NCI-H1694 treated with DMSO at 0.1 percent for 48 hours (cell line): ENCODE measurements at places on chromosomes 3 and 15.

DNA sequence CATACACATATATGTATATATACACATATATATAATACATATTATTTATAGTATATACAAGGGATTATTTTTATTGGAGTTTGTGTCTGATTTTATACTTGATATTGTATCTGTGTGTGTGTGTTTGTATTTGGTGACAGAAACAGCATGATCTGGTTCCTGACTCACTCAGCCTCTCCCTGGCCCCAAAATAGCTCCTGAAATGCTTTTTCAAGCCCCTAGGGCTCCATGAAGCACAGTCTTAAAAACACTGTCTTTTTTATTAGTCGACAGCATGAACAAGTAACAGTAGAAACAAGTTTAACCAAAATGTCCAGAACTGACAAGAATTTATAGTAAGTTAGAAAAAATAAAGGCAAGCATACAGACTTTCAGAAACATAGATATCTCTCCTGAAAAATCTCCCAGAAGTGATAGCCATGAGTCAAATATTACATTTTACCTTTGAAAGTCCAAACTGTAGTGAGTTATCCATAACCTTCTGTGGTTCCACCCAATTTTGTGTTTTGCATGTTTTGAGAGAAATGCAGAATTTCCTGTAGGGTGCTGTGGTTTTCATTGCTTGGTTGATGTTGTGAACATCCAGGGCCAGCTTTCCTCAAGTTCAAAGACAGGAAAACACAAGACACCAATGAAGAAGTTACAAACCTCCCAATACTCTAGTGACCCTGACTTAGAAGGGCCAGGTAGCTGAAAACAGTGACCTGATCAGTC lies 98.5 kb upstream of the CCDC80 start:
- no peak for DNase-seq

DNA sequence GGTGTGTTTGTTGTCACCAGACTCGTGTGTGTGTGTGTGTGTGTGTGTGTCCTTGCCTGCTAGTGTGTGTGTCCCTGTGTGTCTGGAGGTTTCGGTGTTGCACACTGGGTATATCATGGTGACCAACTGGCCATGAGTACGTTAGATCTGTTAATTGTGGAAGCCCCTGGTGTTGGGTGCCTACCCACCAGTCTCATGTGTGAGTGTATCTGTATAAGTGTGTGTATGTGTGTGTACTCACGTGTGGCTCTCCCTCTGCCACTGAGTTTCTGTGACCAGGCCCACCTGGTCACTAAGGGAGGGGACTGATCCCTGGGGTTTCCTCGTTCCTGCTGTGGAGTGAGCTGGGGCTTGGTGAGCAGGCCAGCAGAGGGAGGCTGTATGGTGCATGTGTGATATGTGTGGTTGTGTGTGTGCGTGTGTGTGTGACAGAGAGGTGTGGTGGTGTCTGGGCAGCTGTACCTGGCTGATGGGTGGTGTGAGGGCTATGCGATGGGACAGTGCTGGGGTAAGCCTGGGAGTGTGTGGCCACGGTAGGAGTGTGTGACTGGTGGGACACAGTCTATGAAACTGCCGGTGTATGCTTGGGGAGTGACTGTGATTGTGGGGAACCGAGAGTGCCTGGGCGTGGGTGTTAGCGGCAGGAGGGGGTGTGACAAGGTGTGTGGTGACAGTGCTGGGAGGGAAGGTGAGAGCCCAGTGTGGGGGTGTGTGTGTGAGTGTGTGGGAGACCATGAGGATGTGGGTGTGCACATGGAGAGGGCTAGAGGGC lies 1.8 kb downstream of the PRKCD start:
- DNase-seq = no peak

GRCh38 chr15:83318861-83319415 lies 34.5 kb upstream of the BNC1 start:
- DNase-seq = no peak

DNA sequence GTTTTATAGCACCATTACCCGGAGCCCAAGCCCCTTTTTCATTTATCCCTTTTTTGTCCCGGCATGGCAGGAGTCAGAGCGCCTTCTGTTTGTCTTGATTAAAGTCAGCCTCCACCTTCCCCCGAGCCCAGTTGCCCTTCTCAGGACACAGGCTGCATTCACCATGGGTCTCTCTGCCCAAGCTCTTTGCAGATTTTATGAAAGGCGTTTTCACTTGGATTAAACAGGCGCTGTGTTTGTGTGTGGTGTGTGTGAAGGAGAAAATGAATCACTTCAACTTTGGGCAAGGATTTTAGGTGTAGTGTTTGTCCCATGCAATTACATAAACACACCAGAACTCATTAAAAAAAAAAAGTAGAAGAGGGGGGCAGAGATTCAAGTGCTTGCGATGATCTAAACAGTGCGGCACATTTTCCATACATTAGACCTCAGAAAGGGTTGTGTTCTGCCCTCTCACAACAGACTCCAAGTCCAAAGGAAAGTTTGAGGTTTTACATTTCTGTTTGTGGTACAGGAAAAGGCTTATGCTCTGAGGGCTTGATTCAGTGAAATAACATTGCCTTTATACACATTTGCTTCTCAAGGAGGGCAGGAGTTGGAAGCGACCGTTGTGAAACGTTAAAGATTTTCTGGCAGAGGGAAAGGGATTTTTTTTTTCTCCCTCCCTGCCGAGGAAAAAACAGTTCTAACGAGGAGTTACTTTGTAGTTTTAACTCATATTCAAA lies 14.5 kb upstream of the IL16 start:
- no peak for DNase-seq

GRCh38 chr3:154690413-154690812 lies 260.4 kb upstream of the GPR149 start:
- DNase-seq = no peak

DNA sequence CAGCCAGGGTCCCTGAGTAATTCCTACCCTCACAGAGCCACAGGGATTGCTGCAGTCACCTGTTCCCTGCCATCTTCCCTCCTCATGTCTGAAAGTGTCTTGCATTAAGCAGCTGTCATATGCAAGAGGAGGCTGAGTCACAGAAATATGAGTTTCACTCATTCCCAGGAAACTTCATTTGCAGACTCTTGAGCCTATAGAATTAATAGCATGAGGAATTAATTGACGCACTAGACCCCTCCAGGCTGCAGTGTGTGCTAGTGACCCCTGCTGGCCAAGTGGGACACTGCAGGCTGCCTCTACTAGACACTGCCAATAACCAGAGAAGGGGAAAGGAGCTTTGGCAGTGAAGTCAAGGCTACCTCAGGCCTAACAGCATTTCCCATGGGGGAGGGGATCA lies 50.6 kb upstream of the SLC6A1 start:
- no peak for DNase-seq

DNA sequence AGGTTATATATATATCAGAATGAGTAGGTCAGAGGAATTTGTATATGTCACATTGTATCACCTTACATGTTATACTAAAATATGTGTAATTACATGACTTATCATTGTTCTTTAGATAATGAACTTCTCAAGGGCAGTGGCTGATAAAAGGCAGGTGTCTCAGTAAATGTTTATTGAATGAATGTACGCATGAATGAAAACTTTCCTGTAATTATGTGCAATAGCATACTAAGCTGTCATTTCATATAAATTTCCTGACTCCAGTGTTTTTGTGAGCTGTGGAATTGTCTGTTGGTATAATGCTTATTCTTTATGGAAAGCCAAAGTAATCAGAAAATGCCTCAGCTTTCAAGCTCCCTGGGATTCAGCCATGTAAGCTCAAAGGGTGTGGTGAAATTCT lies 4.2 kb downstream of the TBC1D23 start:
- DNase-seq = no peak

DNA sequence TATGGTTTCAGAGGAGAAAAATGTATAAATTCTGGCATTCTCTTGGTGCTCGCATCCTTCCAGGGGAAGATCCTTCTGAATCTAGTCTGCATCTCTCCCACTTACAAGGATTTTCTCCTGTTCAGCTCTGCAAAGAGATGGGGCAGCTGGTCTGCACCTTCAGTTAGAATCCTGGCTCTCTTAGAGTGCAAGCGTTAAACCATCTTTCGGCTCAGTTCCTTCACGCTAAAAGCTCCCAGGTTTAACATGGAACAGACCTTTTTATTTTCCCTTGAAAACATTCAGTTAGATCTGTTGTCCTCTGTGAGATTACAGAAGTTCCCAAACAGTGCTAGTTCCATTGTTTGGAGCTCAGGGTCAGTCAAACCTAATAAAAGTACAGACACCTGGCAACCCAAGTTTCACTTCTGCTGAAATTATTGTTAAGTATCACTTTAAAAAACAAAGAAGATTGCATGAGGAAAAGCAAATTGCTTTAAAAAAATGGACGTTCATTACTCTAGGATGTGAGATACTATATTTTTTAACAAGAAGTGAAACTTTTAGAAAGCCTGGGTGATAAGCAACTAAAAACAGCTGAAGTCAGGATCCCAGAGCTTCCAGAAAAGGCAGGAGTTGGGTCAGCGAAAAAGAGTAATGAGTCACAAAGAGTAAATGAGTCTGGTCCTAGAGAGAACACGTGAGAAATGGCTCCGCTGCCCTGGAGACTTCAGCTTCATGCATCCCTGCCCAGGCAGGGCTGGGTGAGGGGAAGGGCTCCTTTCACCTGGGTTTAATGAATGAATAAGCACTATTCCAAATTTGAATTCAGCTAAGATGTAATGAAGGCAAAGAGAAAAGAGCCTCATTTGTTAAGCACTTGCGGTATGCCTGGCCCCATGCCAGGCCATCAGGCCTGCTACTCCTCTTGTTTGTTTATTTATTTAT lies 63.3 kb downstream of the ABTB1 start:
- no peak for DNase-seq

DNA sequence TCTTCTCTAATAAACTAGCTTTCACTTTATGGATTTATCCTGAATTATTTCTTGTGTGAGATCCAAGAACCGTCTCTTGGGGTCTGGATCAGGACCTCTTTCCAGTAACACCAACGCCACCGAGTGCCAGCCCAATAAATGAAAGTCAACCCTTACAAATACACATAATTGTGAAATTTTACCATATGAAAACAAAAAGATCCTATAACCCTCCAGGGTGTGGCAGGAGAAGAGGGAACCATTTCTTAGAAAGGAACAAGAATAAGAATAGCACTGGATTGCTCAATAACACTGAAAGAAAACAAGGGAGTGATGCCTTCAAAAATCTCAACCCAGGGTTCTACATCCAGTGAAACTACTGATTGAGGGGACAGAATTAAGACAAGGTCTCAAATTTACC lies 51.6 kb upstream of the ACKR4 start:
- no peak for DNase-seq

- no peak for DNase-seq
Measured at GRCh38 chr3:112448939-112449338, 50.3 kb downstream of the BTLA start.

DNA sequence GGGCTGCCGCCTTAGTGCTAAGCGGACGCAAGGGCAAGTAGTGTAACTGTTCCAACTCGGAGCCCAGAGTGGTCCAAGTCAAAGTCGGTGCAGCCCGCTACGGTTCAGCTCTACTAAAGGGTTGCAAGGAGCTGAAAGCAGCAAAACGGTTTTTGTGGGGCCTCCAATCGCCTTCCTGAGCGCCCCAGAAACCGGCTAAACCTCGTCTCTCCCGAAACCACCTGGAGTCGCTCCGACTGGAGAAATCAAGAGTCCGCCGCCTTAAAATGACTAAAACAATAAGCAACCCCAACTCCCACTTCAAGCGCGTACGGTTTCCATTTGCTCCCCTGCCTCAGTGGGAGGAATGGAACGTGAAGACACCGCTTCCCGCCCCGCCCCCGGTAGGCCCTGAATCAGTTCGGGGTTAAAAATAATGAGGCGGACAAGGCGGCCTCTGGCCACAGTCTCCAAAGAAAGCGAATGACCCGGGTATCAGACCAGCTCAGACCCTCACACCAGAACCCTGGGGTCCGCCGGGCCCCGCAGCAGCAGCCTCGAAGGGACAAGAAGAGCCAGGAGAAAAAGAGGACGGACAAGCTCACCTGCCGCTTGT lies 401 bp downstream of the SEC11A start:
- no peak for DNase-seq

DNA sequence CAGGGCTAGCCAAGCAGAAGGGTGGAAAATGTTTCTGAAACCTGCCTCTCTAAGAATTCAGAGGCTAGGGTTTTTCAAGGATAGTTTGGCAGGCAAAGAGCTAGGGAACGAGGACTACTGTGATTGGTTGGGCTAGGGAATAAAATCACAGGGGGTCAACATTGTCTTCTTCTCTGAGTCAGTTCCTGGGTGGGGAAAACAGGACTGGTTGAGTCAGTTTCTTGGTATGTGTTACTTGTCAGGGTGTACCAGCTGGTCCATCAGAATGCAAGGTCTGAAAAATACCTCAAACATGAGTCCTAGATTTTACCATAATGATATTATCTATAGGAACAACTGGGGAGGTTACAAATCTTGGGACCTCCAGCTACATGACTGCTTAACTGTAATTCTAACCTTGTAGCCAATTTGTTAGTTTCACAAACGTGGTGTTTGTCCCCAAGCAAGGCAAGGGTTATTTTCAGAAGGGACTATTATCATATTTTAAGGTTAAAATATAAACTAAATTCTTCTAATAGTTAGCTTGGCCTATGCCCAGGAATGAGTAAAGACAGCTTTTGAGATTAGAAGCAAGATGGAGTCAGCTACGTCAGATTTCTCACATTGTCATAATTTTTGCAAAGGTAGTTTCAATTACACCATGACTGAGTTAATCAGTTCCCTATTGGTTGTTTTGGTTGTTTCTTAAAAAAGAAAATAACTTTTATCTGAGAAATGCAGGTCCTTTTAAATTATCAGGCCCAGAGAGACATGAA lies 231.5 kb downstream of the ALCAM start:
- DNase-seq = no peak

DNA sequence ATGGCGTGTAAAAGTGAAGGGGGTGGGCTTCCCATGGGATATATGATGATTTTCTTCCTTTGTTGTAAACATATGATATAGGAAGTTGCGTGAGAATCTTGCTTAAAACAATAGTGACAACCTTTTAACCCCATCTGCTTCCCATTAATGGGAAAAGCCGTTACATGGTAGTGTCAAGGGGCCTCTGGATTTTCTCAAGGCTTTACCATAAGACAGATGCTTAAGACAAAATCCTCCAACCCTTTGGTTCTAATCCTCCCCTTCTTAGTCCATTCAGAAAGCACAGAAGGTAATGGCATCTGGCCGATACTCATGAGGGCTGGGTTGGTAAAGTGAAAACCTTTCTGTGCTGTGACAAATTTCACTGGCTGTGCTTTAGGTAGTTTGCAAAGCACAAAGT lies 25.0 kb downstream of the DPH3 start:
- DNase-seq = no peak

GRCh38 chr3:151327571-151328198 lies 1.7 kb downstream of the P2RY13 start:
- DNase-seq = peak; percentile 21

GRCh38 chr15:32747921-32748342 lies 30.1 kb downstream of the GREM1 start:
- no peak for DNase-seq

- DNase-seq = no peak
Measured at GRCh38 chr3:186073641-186074040, 35.2 kb downstream of the ETV5 start.

- no peak for DNase-seq
Measured at GRCh38 chr3:187064210-187065115, 74.8 kb downstream of the RPL39L start.

DNA sequence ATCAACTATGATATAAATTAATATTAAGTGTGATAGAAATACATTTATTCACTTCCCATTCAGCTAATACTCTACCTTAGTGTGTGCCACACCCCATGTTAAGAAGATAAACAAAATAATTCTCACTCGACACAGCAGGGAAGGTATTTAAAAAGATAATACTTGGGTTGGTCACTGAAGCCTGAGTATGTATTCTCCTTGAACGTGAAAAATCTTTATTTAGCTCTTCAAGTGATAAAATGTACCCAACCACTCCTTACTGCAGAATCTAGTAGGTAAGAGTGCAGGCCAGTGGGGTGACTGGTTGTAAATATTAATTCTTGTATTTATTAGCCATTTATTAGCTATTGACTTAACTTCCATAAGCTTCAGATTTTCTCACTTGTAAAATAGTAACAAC lies 372.7 kb upstream of the THBS1 start:
- DNase-seq = no peak
